GM23248 (cell line): ENCODE measurements at places on chromosomes 16 and 17.

DNA sequence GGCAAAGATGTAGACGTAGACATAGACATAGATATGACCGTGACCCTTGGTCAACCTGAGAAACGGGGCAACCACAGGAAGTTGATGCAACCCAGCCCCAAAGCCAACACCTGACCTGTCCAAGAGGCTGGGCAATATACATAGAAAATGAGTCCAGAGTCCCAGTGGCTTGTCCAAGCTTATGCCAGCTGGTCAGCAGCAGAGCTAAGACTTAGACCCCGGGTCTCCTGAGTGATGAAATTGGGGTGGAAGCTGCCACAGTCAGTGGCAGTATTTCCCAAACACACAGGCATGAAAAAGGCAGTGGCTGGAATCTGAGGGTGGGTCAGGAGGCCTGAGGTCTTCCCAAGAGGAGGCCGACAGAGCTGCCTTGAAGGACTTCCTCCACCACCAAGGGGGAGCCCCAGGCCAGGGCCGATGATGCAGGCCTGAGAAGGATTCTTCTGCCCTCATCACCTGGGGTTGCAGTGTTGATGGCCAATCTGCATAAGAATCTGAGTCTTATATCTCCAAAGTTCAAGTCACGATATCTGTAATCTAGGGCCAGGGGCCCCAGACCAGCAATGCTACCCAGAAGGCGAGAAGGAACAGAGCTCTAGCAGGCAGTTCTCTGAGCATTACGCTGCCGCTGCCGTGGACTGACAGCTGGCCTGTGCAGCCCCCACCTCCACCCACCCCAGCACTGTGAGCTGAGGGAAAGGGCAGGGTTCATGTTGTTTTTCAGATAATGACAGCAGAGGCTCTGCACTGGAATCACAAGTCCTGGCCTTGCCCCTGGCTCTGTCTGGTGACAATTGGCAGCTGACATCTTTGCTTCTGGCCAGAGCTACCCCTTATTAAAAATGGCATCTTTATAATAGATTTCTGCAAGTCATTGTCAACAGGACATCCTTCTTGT, 72.7 kb downstream of the GNAO1 start:
- no peak for DNase-seq

- DNase-seq: peak; percentile 46
These were observed 53.0 kb downstream of the TUBD1 start for GRCh38 chr17:59839651-59840328.

- DNase-seq: peak; percentile 40
These were observed 8.0 kb upstream of the TSPOAP1 start for GRCh38 chr17:58336456-58337209.

DNA sequence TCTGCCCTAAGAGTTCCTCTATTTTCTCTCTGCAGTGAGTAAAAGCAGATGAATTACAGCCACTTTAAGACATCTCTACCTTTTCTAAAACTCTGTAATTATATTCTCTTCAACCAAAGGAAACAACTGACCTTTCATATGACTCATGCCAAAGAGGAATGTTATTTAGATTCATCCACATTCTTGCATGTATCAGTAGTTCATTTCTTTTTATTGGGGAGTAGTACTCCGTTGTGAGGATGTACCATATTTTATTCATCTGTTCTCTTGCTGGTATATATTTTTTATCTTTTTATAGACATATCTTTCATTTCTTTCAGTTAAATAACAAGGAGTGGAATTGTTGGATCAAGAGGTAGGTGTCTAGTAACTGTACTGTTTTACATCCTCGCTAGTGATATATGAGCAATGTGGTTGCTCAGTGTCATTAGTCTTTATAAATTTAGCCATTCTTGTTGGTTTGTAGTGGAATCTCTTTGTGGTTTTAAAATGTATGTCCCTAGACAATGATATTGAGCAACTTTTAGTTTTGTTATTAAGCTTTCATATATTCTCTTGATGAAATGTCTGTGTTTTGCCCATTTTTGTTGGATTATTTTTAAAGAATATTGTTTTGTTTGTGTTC, 7.8 kb upstream of the MYH8 start:
- peak; percentile 30 for DNase-seq

DNA sequence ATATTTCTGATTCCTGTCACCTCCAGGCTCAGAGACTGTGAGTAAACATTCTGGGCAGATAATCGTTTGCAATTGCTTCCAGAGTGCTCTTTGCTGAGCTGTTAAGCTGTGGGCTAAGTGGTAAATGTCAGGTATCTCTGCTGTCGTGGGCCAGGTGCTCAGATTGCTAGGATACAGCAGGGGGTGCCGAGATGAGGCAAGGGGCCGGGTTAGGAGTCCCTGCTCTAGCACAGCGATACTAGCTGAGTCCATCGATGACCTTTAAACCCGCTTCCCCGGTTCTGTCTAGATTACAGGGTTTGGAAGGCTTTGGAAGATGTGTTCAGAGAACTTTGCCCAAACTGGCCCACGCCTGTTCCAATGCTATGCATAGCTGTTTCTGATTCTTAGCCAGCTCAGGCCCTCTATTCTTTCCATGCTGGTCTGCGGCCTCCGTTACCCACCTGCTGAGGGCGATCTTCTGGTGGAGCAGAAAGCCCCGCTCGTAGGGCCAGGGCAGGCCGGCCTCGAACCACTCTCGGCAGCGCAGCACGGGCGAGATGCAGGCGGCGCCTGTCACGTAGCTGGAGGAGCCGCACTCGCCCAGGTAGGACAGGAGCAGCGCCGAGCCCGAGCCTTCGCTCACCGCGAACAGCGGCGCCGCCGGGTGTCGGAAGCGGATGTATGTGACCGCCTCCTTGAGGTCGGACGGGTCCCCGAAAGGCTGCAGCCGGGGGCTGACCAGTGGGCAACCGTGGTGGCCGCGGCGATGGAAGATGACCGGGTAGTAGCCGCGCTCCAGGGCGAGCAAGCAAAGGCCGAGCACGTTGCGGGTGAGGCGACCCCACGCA, 979 bp downstream of the ABHD15 start:
- peak; percentile 27 for DNase-seq

DNA sequence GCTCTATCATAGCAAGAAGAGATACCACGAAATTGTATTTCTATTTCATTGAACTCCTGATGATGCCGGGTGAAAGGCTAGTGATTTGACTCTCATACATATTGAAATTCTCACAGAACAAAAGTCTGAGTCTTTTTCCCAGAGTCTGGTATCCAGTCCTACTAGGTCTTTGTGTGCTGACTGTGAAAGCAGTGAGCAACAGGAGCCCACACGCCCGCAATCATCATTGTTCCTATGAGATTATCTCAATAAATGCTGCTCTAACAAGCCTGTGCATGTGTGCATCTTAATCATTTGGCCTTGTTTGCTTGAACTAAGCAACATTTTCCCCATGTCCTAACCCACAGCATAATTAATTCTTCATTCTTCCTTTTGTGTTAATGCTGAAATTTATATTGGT, 1466.0 kb downstream of the CDH11 start:
- no peak for DNase-seq

GRCh38 chr17:19727501-19728078, 11.2 kb upstream of the SLC47A2 start:
- DNase-seq: peak; percentile 89

DNA sequence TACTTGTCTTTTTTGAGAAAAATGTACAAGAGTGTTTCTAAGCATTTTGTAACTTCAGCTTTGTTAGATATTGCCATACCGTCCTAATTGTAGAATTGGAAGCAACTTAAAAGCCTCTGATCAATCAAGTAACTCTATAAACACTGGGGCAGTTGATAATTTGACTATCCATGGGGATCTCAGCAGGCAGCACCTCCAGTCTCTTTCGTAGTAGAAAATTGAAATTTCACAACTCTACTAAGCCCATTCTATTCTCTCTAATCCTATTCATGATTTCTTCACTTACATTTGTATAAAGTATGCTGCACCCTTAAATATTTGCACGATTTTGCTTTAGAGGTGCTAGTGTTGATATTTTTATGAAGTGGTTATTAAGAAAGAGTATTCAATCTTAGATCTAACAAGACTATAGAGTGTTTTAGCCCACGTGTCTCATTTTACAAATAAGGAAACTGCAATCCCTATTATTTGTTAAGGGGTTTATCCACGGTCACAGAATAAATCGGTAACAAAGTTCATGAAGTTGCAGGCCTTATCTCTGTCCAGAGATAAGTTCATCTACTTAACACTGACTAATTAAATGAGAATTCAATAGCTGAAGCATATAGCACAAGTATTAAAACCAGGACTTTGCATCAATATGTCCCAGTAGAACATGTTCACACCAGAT, 10.9 kb downstream of the ABCA6 start:
- DNase-seq: no peak

DNA sequence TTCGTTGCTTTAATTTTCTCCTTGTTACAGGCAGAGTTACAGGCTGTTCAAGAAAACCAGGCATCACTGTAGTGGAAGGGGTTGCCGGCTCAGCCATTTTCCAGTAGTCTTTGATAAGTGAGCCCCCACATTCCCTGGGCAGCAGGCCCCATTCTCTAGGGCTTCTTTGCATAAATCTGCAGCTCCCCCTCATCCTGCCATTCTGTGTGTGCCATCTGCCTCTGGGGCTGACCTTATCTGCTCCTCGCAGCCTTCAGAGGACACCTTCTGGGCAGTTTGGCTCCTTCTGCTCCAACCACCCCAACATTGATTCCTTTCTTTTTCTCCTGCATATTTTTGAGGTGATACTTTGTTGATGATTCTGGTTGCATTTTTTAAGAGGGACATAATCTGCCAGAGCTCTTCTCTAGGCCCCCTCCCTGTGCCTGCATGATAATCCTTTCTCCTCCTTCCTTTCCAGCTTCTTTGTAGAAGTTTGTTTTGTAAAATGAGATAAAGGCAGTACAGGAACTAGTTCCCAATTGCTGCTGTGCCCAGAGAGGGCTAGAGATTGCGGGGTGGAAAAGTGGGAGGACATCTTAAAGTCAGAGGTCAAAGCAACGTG, 17.1 kb downstream of the RND2 start:
- peak; percentile 29 for DNase-seq

GRCh38 chr17:61254904-61255303, 144.7 kb upstream of the TBX2 start:
- no peak for DNase-seq

- no peak for DNase-seq
These were observed 80.8 kb upstream of the TRAP1 start for GRCh38 chr16:3797904-3798811.

DNA sequence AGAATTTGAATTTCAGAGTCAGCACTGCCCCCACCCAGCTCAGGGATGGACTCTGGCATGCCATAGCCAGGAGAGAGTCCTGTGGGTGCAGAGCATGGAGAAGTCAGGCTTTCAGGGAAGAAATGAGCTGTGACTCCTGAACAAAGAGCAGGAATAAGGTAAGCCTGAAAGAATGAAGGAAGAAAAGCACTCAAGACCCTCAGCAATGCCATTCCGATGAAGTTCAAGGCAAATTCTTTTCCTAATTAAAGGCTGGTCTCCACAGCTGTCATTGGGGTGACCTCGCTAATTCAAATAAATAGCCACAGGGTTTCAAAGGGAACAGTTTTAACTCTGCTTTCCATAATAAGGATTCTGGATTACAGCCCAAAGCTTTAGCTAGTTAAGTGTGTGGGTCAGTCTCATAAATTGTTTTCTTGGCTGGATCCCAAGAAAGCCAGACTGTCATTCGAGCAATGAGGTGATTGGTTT, 31.7 kb downstream of the TOM1L2 start:
- peak; percentile 56 for DNase-seq

DNA sequence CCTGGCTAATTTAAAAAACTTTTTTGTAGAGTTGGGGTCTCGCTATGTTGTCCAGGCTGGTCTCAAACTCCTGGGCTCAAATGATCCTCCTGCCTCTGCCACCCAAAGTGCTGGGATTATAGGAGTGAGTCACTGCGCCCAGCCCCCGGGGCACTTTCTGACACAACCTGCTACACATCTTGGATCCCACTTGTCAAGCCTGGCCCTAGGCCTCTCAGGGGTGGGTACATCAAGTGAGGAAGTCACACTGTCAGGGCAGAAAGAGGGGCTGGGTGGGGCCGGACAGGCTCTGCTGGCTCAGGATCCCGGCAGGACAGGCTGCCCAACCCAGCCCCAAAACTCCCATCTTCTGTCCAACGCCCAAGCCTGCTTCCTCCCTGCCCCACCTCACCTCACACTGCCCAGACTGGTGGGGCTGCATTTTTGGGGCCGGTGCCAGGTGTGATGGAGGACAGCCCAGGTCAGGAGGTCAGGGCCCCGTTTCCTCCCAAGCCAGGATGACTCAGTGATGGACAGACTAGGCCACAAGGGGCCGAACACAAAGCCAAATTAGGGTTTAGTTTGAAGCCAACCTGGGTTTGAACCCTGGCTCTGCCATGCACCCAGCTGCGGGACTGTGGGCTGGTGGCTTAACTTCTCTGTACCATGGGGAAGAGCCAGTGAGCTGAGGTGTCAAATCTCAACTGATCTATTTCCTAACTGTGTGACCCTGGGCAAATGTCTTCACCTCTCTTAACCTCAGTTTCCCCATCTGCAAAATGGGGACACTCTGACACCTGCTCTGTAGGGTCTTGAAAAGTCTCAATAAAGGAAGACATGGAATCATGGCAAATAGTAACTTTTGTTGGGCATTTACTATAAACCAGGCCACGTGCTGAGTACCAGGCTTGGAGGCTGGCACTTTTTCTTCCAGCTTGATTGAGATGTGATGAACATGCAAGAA, 8.9 kb upstream of the PPL start:
- peak; percentile 63 for DNase-seq

- no peak for DNase-seq
These were observed 25.7 kb upstream of the SLC39A11 start for GRCh38 chr17:73118139-73118538.

- DNase-seq: no peak
These were observed 213.0 kb downstream of the HS3ST3B1 start for GRCh38 chr17:14513835-14514234.
